ENCODE measurements at places on chromosomes 11 and 22. TPM values are rescaled to one million over a fixed set of nuclear protein-coding genes. Genes with fewer than 3 reads are reported as not detected.
A peak's percentile ranks its signal among the peaks of the same experiment; 100 is the strongest.

- DNase-seq, result no peak
Measured at GRCh38 chr11:118602331-118602730, 5.1 kb upstream of the PHLDB1 start.

GRCh38 chr22:49650336-49651241, 177.1 kb downstream of the BRD1 start:
- DNase-seq, result no peak

- peak; percentile 66 for DNase-seq
Measured at GRCh38 chr11:46369458-46370152, 11.9 kb upstream of the MDK start.

GRCh38 chr11:32418836-32419235, 16.5 kb downstream of the WT1 start:
- no peak for DNase-seq

DNA sequence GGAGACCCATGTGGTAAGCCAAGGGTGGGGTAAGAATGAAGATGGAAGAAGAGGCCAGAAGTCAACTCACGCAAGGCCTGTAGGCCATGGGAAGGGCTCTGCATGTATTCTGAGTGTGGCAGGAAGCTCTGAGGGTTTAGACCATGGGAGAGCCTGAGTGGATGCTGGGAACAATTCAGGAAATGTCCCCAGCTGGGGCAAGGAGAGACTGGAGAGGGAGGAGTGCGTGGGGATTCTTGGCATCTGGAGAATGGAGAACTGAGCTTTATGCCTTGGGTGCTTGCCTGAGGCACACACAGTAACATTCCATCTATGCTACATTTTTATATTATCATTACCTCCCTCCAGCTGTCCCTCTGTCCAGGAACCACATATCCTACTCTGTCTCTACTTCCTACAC, 50.4 kb upstream of the CD82 start:
- no peak for DNase-seq

GRCh38 chr11:75365711-75366181, 14.3 kb upstream of the ARRB1 start:
- no peak for DNase-seq

The SPDYC gene
- total RNA-seq, result not detected

The LRRC10B gene
- not detected for total RNA-seq

All from activated naive CD4-positive, alpha-beta T cell treated with anti-CD3 and anti-CD28 coated beads for 36 hours (primary cell).